ENCODE measurements at places on chromosomes 12 and 14.

DNA sequence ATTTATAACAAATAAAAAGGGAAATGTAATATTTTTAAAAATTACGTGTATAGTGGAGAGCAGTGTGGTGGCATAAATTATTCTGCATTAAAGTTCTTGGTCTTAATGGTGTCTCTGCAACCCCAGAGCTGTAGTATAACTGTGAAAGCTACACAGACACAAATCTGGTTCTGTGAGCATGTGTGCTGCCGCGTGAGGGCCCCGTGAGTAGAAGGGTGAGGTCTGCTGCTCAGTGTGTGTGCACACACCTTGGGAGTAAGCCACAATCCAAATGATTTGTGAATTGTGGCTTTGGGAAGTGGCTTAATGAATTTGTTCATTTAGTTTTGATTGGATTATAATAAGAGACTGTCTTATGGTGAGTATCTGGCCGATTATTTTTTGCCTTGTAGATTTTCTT is 16.8 kb downstream of the PELI2 start:
- DNase-seq, result peak; percentile 66

DNA sequence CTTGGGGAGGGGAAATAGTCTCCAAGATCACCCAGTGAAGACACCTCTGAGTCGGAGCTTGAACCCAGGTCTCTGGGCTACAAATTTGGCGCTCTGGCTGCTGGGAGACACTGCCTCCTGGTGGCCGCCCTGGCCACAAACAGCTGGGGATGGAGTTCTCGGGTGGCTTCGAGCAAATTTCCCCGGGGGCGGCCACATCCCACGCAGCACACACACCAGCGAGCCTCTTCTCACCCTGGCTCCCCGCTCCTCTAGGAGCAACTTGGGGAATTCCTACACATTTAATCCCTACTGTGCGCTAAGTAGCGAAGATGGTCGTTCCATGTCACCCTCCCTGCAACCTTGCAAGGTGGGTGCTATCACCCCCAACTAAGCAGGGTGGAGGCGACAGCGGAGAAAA is 66.2 kb upstream of the BEGAIN start:
- DNase-seq, result no peak

- DNase-seq, result no peak
Observed at GRCh38 chr12:132513070-132513398, 23.1 kb downstream of the FBRSL1 start.

DNA sequence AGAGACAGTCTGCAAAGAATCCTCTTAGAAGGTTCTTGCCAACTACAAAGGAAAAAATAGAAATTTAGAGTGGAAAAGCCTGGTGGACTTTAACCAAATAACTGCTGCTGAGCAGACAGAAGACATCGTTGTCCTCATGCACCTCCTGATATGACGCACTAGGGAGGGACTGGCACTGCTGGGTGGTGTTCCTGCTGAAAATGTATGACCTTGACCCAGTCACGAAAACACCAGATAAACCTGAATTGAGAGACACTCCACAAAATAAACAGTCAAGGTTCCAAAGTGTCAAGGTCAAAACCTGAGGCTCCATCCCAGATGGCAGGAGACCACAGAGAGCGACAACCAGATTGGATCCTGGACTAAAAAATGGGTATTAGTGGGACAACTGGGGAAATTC is 61.9 kb downstream of the CHGA start:
- no peak for DNase-seq

- peak; percentile 63 for DNase-seq
Observed at GRCh38 chr12:109264095-109264942, 44.8 kb downstream of the FOXN4 start.

DNA sequence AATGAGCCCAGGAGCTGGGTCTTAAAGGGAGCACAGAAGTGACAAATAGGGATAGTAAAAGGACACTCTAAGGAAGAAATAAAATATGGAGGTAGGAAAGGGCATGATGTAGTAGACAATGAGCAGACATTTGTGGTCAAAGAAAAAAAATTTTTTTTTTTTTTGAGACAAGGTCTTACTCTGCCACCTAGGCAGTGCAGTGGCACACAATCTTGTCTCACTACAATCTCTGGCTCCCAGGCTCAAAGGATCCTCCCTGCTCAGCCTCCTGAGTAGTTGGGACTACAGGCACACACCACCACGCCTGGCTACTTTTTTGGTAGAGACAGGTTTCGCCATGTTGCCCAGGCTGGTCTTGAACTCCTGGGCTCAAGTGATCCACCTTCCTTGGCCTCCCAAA is 8.5 kb downstream of the FKBP3 start:
- no peak for DNase-seq

GRCh38 chr12:90515199-90516175 is 439.5 kb downstream of the CCER1 start:
- DNase-seq, result no peak

GRCh38 chr12:96108321-96108720 is 72.9 kb upstream of the LTA4H start:
- no peak for DNase-seq

GRCh38 chr14:68042586-68043210 is 223.1 kb downstream of the RAD51B start:
- no peak for DNase-seq

- DNase-seq, result no peak
Observed at GRCh38 chr14:73025544-73025943, 1.4 kb downstream of the ZFYVE1 start.

DNA sequence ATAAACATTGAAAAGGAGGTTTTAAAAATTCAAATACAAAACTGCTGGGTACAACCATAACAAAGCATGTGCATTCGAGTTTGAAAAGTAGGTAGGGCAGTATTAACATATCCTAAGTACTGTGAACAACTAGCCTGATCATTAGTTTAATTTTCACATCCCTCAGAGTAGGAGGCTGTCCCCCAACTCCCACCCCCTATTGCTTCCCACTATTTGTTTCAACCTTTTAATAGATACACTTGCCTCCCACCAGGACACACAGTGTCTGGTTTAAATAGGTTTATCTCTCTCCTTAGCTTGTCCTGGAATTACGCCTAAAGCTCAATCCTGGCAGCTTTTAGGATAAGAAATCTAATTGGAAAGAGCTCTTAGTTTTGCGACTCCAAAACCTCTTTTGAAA is 2.1 kb downstream of the TAOK3 start:
- DNase-seq, result no peak

DNA sequence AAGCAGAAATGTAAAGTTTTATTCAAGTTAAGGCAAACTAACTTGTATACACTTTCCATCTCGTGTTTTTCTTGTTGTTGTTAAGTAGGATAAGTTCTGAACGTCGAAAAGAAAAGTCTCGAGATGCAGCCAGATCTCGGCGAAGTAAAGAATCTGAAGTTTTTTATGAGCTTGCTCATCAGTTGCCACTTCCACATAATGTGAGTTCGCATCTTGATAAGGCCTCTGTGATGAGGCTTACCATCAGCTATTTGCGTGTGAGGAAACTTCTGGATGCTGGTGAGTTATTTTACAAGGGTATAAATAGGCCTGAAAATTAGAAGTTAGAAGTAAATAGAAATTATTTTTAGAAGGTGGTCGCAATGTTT is 25.0 kb downstream of the HIF1A start:
- no peak for DNase-seq
